ENCODE measurements at places on chromosomes 4 and X.

- no peak for DNase-seq
These were observed 465.3 kb downstream of the C4orf33 start for GRCh38 chr4:129561280-129561679.

DNA sequence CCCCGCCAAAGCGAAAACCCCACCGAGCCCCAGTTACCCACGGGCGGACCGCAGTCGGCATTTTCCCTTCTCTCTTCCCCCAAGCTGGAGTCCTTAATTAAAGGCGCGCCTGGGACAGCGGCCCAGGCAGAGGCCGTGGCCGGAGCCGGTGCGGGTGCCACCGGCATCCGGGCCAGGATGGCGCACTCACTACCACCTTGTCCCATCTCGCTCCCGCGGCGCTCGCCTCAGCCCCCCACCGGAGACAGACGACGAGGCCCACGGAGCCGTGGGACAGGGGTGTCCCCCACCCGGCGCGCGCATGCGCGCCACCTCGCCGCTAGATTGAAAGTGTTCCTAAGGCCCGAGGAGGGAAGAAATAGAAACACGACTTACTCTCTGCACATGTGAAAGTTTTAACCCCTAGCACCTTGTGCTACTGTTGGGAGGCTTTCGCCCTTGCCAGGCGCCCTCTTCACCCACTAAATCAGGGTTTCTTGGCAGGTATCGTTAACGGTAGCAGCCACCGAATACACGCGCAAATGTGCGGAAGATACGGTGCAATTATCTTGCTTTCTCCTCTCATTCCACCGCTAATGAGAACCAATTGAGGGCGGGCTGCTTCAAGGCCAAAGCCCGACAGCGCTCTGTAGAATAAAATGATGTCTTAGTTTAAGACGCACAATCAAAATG is 64.3 kb upstream of the CCDC160 start:
- DNase-seq = no peak

DNA sequence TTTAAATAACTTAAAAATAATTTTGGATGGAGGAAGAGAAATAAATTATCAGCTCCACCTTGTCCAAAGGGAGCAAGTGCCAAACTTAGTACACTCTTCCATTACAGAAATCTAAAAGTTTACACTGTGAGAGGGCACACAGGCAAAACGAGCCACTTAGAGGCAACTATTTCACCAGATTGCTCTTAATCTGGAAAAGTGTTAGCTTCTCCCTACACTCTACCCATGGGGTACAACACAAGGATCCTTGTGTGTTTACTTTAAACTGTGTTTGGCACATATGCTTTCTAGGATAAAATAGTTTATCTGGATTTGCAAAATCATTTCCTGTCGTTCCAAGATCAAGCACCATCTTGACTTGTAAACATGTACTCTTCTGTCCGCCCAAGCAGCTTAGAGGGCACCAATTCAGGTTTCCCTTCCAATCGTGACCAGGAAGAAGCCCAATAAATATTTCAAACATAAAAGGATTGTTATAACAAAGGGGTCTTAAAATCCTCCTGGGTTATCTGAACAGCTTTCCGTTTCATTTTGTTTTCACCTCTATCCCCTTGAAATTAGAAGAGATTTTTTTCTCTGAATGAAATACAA is 29.0 kb upstream of the KDR start:
- no peak for DNase-seq

- DNase-seq = no peak
These were observed 10.3 kb upstream of the UGT8 start for GRCh38 chr4:114588305-114588704.

DNA sequence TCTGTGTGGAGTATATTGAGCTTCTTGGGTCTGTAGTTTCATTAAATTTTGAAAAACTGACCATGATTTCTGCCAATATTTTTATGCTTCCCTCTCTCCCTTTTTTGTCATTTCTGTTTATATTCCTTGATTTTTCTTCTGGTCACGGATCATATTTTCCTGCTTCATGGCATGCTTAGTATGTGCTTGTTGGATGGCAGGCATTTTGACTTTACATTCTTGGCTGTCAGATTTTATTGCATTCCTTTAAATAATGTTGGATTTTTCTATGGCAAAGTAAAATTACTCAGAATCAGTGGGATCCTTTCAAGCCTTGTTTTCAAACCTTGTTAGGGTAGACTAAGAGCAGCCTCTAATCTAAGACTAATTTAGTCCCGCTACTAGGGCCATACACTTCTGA is 531.8 kb downstream of the IL15 start:
- no peak for DNase-seq

- DNase-seq = no peak
These were observed 181.9 kb upstream of the ANXA3 start for GRCh38 chr4:78369679-78370078.

GRCh38 chrX:100407784-100408712 is 2.0 kb downstream of the PCDH19 start:
- no peak for DNase-seq

DNA sequence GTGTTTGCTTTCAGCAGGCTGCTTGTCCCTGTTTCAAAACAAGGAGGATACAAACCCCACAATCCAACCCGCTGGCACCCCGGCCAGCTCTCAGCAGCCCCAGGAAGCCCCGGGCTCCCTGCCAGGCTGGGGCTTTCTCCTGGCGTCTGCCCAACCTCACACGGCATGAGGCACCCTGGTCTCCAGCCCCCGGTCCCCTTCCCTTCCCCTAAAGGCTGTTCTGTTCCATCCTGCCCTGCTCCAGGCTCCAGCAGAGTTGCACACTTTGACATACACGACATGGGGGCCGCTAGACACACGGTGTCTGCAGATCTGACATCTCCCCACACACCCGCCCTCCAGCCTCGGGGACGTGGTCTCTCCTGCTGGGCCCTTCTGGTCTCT is 107.7 kb upstream of the ADRA2C start:
- DNase-seq = no peak

DNA sequence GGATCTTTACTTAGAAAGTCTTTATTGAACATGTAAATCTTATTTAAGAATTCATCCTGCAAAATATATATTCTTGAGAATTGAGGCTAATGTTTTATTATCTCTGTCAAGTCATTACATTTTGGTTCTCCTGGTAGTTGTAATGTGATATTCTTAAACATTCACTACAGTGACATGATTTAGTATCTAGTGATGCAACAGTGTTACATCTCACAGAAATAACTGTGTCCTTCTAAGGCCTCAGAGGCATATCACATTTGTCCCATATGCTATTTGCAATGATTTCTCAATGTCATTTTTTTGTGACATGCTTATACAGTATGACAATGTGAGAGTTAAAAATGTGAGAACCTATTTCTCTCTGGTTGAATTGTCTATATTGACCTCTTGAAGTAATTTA is 34.1 kb downstream of the PRRG1 start:
- no peak for DNase-seq

DNA sequence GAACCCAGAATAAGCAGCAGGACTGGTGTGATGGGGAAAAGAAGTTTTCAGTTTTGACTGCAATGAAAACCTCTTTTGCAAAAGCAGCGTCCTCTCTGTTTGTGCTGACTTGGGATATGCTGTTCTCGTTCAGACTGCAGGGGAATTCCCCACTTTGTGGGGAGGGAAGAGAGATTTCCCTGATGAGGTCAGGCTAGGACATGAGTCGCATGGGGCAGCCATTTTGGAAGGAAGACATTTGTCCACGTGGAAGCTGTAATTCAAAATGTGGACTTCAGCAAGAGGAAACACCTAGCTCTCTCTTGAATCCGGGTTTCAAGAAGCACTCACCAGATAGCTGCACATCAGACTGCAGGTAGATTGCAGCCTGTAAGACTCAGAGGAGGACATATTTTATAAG is 39.3 kb downstream of the ING2 start:
- DNase-seq = no peak

DNA sequence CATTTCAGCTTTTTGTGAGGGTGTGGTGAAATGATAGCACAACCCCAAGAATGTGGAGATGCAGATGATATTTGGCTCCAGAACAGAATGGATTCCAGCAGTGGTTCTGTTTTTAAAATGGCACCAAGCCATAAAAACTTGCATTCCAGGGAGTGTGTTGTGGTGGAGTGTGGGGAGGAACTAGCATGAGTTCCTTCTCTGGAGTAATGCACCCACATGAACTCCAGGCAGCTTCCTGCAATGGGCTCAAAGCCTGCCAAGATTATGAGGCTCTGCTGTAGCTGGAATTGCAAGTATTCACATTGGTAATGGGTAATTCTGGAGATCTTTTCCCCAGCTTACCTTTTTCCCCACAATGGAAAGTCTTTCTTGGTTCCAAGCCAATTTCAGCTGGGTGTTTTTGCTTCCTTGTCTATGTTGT is 161.4 kb downstream of the RAB28 start:
- DNase-seq = no peak

DNA sequence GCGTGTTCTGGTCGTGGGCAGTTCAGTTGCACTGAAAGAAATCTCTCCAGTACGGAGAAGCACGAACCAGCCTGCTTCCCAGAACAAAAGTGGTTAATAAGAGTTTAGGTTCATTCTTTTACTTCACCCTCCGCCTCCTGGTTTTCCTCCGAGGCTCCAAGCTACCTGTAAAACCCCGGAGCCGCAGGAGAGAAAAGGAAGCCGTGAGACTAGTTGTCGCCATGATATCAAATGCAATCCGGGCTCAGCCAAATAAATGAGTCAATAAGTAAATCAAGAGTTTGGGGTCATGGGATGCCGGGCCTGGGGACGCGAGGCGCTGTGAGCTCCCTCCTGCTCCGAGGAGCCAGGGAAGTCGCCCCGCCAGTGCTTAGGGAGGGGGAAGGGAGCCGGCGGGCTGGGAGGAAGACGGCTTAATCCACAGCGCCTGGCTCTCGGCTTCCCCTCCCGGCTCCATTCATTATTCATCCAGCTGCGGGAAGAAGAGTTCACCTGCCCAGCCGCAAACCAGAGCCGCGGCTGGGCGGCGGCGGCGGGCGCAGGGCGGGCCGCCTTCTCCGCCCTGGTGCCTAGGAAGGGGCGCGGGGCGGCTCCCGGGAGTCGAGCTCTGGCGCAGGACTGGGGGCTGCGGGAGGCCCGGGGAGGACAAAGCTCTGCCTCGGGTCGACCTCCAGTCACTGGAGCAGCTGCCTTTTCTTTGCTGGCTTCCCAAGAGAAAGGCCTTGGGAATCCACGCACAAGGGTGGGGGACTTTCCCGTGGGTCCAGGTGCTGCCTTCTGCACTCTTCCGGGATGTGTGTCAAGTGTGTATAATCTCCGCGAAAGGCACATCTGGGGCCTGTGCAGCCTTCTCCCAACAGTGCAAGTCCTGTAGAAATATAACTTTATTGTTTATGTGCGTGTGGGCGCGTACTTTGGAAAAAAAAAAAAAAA is 1.7 kb downstream of the FRAS1 start:
- no peak for DNase-seq

All from T-helper 2 cell (primary cell).